Kidney tubule cell (primary cell): ENCODE measurements at places on chromosomes 7 and 10.
A peak's percentile ranks its signal among the peaks of the same experiment; 100 is the strongest.

GRCh38 chr10:90993340-90993739, 72.5 kb upstream of the ANKRD1 start:
- DNase-seq = no peak

DNA sequence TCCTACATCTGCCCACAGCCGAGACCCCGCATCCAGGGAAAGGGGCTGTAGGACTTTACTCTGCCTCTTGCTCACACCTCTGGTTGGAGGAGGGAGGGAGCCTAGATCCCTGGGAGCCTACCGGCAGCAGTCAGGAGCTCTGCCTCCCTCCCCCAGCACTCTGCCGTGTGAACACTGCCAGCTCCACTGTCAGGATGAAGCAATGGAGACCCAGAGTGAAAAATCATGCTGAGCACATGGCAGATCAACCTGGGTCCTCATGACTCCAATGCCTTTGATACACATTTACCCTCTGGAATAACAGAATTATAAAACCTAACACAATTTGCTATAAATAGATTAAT, 477.7 kb downstream of the TNS3 start:
- DNase-seq = no peak

GRCh38 chr7:130904031-130904757, 170.2 kb upstream of the KLF14 start:
- peak; percentile 99 for DNase-seq

DNA sequence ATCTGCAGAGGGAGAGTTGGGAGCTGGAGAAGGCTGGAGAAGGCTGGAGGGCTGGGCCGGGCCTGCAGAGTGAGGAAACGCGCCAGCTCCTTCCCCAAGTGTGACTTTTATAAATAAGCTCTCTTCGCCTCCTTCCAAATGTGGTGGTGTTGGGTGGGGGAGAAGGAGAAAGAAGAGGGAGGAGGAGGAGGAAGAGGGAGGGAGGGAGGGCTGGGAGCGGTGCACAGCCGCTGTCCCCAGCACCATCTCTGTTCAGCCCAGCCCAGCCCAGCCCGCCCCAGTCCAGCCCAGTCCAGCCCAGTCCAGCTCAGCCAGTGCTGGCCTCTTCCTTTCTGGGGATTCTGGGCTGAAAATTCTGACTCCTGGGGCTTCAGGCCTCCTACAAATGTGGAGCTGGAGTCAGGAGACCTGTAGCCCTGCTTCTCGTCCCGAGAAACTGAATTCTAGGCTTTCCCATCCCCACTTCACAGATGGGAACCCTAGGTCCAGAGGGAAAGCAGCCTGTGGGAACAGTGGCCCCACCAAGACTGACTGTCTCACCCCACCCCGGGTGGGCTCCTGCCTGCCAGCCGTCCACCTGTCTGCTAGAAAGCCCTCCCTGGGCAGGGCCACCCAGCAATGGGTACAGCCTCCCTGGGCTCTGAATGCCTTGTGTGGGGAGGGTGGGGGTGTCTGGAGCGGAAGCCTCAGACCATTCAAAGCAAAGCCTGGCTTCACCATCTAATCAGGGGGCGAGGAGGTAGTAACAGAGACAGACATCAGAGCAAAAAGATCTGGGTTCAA, 2.3 kb downstream of the STX1A start:
- no peak for DNase-seq

DNA sequence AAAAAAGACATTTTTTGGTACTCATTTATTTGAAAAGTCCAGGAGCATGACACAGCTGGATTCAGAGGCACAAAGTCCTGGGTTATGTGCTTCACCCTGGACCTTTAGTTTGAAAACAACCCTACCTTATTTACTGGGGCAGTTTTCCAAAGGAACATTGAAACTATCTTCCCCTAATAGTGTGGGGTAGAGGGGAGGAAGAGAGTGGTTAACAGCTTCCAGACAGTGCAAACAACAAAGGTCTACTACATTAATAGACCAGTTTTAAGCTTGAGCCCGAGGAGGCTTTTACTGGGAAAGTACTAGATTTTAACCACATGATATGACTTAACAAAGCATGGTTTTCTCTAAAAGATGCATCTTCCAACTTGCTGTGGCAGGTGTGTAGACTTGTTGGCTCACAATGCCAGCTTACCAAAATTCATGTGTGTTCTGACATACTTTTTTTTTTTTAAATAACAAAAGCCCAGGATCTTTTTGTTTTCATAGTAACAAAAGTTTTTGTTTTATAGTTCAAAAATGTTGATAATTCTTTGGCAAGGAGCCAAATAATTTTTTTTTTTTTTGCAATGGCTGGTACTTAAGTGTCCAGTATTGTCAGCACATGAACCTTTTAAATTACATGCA, 1.8 kb downstream of the GSTO1 start:
- DNase-seq = no peak

- peak; percentile 52 for DNase-seq
Measured at GRCh38 chr10:42933448-42934340, 143.2 kb upstream of the RET start.

GRCh38 chr10:120833222-120833928, 17.8 kb upstream of the WDR11 start:
- DNase-seq = peak; percentile 55

GRCh38 chr10:100364735-100365391, 17.8 kb downstream of the SCD start:
- peak; percentile 94 for DNase-seq

GRCh38 chr7:157211690-157212089, 73.0 kb downstream of the UBE3C start:
- peak; percentile 24 for DNase-seq
